ENCODE measurements at places on chromosomes 13 and 19.

- DNase-seq, result no peak
Observed at GRCh38 chr19:1252221-1252820, 3.9 kb downstream of the MIDN start.

- no peak for DNase-seq
Observed at GRCh38 chr19:48905664-48906063, 5.6 kb downstream of the NUCB1 start.

GRCh38 chr13:27679896-27680295, 58.2 kb downstream of the POLR1D start:
- no peak for DNase-seq

DNA sequence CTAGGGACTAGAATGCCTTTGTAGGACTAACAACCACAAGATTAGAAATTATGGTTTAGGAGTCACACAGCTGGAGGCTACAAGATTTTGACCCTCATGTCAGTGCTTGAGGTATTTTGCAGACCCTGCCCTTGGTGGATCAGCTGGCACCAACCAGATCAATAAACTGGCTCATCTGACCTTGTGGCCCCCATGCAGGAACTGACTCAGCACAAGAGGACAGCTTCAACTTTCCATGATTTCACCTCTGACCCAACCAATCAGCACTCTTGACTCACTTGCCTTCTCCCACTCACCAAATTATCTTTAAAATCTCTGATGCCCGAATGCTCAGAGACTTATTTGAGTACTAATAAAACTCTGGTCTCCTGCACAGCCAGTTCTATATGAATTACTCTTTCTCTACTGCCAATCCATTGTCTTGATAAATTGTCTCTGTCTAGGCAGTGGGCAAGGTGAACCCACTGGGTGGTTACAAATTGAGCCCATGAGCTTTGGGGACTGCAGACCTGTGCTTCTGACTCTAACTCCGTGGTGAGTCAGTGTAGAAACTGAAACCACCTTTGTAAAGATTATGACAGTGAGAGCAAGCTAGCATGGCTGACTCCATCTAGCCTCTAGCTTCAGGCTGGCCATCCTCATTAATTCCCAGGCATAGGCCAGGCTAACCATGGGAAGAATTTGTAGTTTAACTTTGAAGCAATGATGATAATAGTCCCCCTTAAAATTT, 33.9 kb upstream of the CEACAM8 start:
- no peak for DNase-seq

- DNase-seq, result no peak
Observed at GRCh38 chr19:55041627-55042343, 3.7 kb upstream of the GP6 start.

DNA sequence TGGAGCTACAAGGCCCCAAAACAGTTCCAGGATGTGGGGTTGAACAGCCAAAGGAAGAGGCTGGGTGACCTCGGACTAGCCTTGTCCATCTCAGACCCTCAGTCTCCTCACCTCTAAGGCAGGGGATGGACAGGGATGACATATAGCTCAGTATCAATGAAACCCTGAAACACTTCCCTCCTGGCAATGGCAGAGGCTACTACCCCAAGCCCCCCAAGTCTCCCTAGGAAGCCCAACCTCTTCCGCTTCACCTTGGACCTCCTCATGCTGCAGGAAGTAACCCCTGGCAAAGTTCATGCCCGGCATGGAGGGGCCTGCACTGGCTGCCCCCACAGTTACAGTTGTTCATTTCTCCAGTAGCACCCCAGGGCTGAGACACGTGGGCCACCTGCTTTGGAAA, 10.6 kb downstream of the CCDC97 start:
- no peak for DNase-seq

DNA sequence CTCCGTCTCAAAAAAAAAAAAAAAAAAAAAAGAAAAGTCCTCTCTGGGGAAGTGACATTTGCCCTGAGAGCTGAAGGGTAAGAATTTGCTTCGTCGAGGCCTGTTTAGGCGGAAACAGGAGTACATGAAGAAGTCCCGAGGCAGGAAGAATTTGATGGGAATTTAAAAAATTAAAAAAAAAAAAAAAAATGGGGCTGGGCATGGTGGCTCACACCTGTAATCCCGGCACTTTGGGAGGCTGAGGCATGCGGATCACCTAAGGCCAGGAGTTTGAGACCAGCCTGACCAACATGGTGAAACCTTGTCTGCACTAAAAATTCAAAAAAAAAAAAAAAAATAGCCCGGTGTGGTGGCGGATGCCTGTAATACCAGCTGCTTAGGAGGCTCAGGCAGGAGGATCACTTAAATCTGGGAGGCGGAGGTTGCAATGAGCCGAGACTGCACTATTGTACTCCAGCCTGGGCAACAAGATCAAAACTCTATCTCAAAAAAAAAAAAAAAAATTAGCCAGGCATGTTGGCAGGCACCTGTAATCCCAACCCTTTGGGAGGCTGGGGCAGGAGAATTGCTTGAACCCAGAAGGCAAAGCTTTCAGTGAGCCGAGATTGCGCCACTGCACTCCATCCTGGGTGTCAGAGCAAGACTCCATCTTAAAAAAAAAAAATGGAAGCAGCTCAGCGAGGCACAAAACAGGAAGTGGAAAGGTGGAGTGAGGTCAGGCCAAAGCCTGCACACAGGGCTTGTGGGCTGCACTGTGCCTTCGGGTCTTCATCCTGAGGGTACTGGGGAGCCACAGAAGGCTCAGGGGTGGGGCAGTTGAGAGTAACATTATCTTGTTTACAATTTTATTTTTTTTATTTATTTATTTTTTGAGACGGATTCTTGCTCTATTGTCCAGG, 4.9 kb downstream of the BAX start:
- DNase-seq, result no peak

- no peak for DNase-seq
Observed at GRCh38 chr13:24284889-24285565, 24.4 kb upstream of the C1QTNF9 start.

DNA sequence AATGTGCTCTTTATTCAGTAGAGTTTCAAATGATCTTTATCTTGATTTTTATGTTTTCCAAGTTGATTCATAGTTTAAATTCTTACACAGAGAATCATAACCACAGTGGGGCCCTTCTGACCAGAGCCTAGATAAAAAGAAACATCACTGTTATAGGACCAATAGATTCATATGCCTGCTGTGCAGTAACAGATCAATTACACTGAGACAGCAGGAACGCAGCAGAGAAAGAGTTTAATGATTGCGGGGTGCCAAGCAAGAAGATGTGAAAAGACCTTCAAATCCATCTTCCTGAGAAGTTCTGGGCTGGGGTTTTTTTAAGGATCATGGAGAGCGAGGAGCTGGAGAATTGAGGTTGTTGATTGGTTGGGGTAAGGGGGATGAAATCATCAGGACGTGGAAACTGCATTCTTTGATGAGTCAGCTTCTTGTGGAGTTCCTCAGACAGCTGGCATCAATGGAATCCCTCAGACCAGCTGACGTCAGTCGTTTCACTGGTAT, 346.6 kb downstream of the TBC1D4 start:
- no peak for DNase-seq

GRCh38 chr19:46124638-46125115, at the start of gene IGFL3:
TSS of gene IGFL3 (minus strand) at chr19:46124688. CDS start at chr19:46124649, 39 bp downstream.
- no peak for DNase-seq

DNA sequence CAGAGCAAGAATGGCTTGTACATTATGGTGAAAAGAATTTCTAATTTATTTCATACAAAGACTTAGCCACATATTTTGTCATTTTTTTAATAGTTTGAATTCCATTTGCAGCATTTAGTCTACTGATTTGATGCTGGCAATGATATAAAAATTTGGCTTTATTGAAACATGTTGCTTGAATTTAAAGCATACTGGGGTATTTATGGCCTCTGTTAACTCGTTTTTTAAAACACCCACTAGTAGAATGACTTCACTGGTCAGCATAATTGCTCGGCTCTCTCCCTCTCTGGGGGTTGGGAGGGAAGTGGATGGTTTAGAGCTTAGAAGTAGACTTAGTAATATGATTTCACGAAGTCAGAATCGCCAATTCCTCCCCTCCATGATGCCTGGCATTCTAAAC, 354.9 kb upstream of the HTR2A start:
- DNase-seq, result no peak

Data from activated T-helper 1 cell treated with anti-CD3 and anti-CD28 coated beads, Interleukin-2, amount 50 U/mL, for 16 hours (primary cell).